ENCODE measurements at places on chromosomes 5 and 9.

DNA sequence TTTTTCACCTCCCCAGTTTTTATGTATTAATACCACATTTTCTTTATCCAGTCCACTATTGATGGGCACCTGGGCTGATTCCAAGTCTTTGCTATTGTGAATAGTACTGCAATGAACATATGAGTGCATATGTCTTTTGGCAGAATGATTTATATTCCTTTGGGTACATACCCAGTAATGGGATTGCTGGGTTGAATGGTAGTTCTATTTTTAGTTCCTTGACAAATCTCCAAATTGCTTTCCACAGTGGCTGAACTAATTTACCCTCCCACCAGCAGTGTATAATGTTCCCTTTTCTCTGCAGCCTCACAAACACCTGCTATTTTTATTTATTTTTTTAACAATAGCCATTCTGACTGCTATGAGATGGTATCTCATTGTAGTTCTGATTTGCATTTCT lies 340.2 kb downstream of the ADAMTS6 start:
- no peak for DNase-seq

GRCh38 chr9:97567182-97567893 lies 65.8 kb downstream of the TSTD2 start:
- DNase-seq: no peak

DNA sequence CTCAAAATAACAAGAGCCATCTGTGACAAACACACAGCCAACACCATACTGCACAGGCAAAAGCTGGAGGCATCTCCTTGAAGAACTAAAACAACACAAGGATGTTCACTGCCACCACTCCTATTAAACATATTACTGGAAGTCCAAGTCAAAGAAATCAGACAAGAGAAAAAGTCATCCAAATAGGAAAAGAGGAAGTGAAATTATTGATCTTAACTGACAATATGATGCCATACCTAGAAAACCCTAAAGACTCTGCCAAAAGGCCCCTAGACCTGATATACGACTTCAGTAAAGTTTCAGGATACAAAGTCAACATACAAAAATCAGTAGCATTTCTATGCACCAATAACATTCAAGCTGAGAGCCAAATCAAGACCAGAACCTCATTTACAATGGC lies 30.0 kb upstream of the MACIR start:
- DNase-seq: no peak

DNA sequence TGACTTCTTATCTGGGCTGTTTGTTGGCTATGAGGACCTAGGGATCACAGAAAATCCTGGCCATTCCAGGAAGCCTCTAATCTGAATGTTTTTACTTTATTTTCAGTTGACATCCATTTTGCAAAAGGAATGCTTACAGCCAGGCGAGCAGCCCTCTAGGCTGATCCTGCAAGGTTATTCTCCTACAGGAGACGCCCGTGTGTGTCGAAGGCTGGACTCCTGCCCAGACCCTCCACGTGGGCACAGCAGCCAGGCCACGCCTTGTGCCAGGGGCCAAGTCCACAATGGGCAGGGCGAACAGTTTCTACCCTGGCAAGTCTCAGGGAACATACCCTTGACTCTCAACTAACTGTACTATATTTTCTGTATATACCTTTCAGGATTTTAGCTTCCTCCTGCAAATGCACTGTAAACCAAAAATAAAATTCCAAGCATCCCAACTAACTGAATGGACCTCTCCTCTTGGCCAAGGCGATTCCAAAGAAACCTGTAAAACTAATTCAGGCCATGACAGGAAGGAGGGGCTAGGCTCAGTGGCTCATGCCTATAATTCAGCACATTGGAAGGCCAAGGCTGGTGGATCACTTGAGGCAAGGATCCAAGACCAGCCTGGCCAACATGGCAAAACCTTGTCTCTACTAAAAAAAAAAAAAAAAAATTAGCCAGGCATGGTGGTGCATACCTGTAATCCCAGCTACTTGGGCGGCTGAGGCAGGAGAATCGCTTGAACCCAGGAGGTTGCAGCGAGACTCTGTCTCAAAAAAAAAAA lies 5.7 kb downstream of the CMBL start:
- DNase-seq: no peak

DNA sequence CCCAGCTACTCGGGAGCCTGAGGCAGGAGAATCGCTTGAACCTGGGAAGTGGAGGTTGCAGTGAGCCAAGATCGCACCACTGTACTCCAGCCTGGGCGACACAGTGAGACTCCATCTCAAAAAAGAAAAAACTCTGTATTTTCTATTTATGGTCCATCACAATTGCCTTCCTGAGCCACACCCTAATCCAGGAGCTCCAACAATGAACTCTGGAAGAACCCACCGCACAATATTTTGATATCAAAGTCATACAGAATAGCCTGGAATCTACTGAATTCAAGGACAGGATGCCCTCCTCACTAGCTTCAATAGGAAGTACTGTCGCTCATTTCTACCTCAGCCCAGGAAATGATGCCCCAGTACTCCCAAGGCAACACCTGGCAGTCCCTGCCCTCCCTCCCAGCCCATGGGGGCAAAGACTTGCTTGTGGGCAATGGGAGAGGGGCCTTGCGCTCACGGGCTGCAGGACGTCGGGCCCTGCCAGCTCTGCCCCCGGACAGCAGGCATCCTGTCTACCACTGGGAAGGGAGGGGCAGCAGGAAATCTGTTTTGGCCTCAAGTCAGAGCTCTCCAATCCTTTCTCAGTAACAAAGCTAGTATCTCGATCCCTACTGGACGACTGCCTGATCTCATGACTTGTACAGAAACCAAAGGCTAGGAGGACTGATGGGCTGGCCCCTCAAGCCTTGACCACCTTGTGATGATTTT lies 19.7 kb downstream of the UBAC1 start:
- DNase-seq: no peak

GRCh38 chr9:138069731-138070456 lies 192.3 kb downstream of the CACNA1B start:
- no peak for DNase-seq

DNA sequence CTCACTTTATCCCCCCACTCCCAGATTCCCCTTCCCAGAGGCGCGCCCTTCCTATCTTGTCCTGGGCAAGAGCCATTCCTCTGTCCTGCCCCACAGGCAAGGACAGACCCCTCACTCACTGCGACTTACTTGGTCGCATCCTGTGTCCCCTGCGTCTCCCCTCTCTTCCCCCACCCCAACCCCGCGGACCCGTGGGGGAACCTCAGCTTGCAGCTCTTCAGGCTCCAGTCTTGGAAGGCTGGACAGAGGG lies 542 bp downstream of the GGTA1 start:
- DNase-seq: no peak

GRCh38 chr5:39148983-39149534 lies 70.3 kb downstream of the FYB1 start:
- DNase-seq: no peak

- no peak for DNase-seq
Observed at GRCh38 chr9:85630676-85631075, 111.1 kb downstream of the AGTPBP1 start.

DNA sequence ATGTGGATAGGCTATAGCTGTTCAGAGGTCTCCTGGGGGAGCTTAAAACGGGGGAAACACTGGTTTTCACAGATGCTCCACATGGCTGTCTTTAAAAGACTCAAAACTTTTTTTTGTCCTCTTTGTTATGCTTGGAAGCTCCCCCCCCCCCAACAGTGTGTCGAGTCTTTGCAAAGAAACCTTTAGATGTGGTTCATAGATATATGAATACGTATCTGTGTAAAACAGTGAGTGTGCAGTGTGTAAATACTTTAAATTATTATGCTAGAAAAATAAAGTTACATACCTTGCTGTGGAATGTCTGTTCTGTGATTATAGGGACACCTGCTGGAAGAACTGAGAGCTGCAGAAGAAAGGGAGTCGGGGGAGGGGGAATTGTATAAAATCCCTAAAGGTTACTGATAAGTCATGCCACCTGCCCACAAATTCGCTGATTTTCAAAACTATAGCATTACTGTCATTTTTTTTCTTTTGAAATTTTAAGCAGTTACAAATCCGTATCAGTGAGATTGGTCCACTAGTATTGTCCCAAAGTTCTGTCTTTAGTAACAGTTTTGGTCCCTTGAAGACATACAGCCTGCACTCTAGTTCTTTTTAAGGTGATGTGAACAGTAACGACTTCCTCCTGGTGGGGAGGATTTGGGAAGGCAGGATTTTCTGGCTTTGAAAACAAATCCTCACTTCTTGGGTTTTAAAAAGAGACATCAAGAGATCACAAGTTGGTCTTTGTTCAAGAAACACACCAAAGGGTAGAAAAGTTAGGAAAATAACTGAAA lies 22.9 kb downstream of the RGMB start:
- no peak for DNase-seq

- DNase-seq: no peak
Observed at GRCh38 chr5:141409598-141410306, 1.9 kb downstream of the PCDHGB6 start.

DNA sequence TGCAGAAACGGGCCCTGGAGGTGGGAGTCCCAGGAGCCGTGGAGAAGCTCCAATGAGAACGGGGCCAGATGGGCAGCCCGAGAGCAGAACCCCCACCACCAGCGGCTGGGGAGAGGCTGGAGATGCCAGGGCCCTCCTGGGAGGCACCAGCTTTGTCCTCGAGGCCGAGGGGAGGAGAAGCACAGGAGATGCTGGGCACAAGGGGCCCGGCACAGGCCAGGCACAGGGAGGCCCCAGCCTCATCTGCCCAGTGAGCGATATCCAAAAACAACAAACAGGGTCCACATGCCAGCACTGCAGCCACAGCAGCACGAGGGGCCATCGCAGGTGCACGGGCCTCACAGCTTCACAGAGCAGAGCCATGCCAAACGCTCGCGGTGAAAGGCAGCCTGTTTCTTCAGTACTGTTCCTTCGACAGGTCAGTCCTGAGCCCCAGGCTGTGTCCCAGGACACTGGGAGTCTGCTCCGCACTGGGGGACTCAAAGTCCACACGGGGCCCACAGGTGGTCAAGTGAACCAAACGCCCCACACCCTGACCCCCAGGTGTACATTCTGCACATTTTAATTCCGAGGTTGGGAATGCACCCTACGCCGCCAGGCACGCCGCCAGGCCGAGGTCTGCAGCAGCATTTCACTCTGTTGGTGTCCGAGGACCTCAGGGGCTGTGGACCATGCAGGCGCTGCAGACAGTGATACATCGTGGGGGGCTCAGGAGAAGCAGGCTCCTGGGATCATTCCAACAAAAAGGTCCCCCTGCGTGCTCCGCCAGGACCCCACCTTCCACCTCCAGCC lies 9.5 kb downstream of the LPCAT1 start:
- no peak for DNase-seq

- DNase-seq: no peak
Observed at GRCh38 chr5:77945874-77946273, 169.7 kb upstream of the TBCA start.

GRCh38 chr5:16453609-16454008 lies 12.0 kb downstream of the ZNF622 start:
- DNase-seq: no peak

- DNase-seq: no peak
Observed at GRCh38 chr5:149433524-149434131, 54.5 kb upstream of the IL17B start.

DNA sequence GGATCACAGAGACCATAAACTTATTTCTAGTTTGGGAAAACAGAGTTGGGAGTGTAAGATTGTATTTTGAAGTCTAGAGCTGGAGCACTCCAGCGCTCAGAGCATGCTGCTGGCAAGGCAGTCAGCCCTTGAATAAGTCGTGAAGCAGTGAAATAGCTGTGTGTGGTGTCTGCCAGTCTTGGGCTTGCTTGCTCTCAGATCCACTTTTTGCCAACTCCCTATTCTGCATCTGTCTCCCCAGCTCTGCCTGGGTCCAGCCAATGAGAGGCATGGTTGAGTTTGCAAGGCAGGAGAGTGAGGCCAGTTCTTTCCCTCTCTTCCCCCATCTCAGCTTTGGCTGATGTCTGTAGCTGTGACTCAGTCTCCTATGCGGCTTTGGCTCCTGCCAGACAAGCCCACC lies 23.3 kb upstream of the RASGRF2 start:
- no peak for DNase-seq

- DNase-seq: no peak
Observed at GRCh38 chr5:52491071-52491787, 296.5 kb upstream of the ITGA1 start.

DNA sequence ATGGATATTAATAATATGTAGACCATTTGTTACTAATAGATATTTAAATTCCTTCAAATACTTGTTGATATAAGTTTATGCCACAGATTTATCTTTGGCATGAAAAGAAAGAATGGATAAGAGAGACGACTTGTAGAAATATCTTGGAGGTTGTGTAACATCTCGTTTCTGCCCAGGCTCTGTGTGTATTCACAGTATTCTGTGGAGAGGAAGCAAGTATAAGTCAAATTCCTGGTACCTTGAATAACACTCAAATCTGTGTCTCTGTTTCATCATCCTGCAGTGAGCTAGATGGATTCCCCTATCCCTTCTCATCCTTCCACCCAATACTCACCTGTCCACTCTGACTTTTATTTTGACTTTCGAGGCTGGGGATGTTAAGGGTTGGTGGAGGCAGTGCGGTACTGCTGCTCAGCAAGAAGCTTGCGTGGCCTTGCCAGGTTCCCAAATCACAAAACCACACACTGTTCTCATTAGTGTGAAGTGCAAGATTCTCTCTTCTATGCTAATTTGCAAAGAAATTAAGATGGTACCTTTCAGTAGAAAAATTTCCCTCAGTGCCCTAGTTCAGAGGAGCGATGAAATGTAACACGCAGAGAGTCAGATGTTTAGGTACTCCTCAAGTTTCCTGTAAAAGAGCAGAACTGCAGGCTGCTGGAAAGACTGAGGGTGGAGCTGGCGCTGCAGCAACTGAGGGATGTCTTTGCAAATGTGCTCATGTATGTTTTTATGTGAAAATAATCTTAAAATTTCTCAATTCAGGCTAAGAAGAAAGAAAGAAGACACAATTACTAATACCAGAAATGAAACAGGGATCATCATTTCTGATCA lies 42.6 kb upstream of the ANKRD18A start:
- peak; percentile 27 for DNase-seq

- DNase-seq: no peak
Observed at GRCh38 chr5:80706835-80707447, 52.2 kb upstream of the DHFR start.

DNA sequence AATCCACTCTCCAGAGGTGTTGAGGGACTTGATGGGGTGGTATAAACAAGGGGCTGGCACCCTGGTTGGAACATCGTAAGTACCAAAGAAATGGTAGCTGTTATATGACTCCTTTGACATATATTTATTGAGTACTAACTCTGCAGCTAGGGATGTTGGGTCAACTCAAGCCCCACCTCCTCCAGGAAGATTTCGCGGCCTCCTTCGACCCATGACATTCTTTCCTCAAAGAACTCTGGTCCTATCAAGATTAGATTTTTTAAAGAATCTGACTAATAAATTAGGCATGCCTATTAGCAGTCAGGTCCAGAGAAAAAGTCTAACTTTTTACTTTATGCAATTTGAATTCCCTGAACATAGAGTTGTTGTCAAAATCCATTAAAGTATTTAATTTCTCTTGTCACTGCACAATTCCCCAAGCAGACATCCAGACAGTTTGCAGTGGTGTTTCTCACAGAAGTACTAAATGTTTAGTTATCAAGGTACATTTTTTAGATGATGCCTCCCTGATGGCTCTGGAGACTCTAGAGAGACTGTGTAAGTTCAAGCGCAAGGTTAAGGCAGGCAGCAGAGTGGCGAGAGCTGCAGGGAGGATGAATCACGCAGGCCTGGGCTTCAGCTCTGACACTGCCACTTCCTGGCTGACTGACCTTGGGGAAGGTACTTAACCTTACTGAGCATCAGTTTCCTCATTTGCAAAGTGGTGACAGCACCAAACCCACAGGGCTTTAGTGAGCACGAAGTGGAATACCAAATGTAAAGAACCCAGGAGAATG lies 209.6 kb downstream of the TTLL11 start:
- no peak for DNase-seq

- no peak for DNase-seq
Observed at GRCh38 chr9:127562279-127562796, 49.7 kb upstream of the STXBP1 start.

Data from brain pericyte (primary cell).